ENCODE measurements at places on chromosomes 1 and 21.

GRCh38 chr1:198491028-198491427 is 49.5 kb downstream of the ATP6V1G3 start:
- DNase-seq = no peak

- no peak for DNase-seq
Observed at GRCh38 chr1:165856606-165857005, 29.2 kb downstream of the UCK2 start.

DNA sequence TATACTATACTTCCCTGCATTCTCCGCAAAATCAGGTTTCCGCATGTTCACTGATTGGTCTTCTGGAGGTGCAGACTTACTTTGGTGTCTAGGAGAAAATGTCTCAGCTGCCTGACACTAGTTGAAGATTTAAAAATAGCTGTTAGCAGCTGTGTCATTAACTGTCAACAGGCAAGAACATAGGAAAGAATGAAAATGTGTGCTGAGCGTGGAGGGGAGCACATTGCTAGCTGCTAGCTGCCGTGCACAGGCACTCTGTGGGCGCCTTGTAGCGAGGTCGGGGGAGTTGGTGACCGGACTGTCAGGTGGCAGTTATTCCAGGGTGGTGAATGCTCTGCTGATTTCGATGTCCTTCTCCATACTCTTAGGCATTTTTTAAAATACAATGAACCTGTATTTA is 5.2 kb downstream of the FAAH start:
- no peak for DNase-seq

- DNase-seq = no peak
Observed at GRCh38 chr1:171160639-171161354, 24.3 kb upstream of the FMO2 start.

DNA sequence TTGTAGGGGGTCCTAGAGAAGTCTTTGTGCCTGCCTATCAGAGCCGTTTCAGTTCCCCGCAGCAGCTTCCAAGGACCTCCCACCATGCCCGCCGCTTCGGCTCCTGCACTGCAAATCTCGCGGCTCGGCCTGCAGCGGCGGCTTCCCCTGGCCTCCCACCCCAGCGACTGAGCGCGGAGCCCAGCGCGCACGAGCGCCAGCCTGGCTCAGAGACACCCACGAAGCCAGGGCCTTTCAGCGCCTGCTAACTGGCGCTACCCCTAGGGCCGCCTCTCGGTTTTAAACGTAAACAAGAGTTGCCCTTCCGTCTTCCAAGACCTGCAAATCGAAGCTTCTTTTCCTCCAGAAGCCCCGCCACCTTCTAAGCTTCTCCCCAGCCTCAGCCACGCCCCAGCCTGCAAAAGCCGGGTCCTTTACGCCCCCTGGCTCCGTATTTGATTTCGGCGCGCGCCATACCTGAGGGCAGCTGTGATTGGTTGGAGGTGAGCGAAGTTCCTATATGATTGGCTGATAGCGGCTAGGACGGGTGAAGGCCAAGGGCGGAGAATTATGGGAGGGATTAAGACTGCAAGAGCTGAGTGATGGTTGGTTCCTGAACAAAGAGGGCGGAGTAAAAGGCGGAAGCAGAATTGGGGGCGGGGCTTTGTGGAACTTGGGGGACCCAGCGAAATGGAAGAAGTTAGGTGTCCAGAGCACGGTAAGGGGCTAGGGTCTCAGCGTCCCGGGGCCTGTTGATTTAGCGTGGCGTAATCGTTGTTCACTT is at the start of gene TTF2:
TSS of gene TTF2 (plus strand) at position 649 of the 763 bp plus-strand sequence. CDS start at position 670, 21 bp downstream.
- DNase-seq = peak; percentile 93

GRCh38 chr1:211520641-211521040 is 28.7 kb upstream of the RD3 start:
- no peak for DNase-seq

- no peak for DNase-seq
Observed at GRCh38 chr1:212864201-212864600, 6.1 kb downstream of the FLVCR1 start.

- no peak for DNase-seq
Observed at GRCh38 chr1:55048453-55049270, 9.3 kb downstream of the PCSK9 start.

DNA sequence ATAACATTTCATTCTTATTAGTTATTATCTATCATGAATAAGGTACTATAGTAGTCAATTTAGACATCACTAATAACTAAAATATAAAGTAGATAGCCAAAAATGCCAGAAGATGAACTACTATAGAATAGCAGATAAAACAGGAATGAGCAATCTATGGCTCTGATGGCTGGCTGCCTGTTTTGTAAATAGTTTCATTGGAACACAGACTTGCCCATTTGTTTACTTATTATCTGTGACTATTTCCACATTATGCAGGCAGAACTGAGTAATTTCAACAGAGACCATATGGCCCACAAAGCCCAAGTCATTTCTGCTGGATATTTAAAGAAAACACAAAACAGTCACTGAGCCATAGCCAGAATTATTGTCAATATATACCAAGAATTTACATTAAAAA is 222.1 kb downstream of the COL24A1 start:
- no peak for DNase-seq

- no peak for DNase-seq
Observed at GRCh38 chr1:205351984-205352713, 4.6 kb downstream of the KLHDC8A start.

GRCh38 chr21:42235593-42235992 is 16.7 kb downstream of the ABCG1 start:
- DNase-seq = no peak

DNA sequence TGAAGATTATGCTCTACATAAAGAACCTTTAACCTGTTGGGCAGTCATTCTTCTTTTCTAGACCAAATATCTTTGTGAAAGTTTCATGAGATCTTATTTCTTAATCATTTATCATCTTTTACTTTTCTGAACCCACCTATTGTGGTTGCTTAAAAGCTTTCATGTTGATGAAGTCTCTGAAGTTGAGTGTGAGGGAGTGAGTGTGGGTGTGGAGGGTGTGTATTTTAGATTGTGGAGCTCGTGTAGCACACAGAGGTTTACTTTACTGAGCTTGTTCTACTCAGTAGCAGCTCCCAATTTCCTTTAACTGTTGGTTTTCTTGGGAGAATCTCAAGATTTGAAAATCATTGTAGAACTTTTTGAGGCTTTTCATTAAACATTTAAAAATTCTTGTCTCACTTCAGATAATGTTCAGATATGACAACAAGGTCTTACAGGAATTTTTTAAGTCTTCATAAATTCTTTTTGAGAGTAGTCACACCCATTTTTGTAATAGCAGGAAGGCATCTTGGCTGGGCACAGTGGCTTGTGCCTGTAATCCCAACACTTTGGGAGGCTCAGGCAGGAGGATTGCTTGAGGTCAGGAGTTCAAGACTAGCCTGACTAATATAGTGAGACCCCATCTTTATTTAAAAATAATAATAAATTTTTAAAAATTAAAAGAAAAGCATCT is 17.0 kb downstream of the SRRM1 start:
- no peak for DNase-seq

Measured in effector CD4-positive, alpha-beta T cell (primary cell).